Thoracic aorta (tissue), 2 donors: ENCODE measurements at places on chromosomes 7 and 10. TPM values are rescaled to one million over a fixed set of nuclear protein-coding genes. Genes with fewer than 3 reads are reported as not detected.
A peak's percentile ranks its signal among the peaks of the same experiment; 100 is the strongest.

DNA sequence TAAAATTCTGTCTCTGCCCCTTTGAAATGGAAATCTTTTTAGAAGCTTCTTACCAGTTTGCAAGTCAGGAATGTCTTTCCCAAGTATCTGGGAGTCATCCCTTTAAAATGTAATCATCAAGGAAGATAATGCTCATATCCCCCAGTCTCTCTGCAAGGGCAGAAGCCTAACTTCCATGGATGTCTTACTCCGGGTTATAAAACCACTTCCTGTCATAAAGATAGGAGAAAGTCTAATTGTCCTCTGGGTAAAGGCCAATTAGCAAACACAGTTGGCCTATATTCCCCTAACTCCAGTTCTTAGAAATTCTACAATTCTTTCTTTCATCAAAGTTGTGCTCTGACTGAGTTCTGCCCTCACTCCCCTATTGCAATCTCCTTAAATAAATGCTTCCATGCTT is 1631.5 kb upstream of the LRRTM3 start:
- H3K36me3 ChIP-seq, result no peaks in the 10 kb centered on the region
- no peak overlapping the region for H3K4me3 ChIP-seq
- H3K4me1 ChIP-seq, result no peaks in the 10 kb centered on the region
- H3K27me3 ChIP-seq, result no peaks in the 10 kb centered on the region
- H3K27ac ChIP-seq, result no peak overlapping the region

DNA sequence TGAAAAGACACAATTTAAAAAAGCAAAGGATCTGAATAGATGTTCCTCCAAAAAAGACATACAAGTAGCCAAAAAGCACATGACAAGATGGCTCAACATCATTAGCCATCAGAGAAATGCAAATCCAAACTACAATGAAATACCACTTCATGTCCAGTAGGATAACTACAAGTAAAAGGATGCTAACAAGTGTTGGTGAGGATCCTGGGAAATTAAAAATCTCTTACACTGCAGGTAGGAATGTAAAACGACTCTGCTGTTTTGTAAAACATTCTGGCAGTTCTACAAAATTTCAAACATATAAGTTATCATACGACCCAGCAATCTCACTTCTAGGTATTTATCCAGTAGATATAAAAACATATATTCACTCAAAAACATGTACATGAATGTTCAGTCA is 161.3 kb downstream of the SRPK2 start:
- H3K4me1 ChIP-seq, result peaks cover 5% of the 10 kb centered on the region
- no peaks in the 10 kb centered on the region for H3K36me3 ChIP-seq
- no peaks in the 10 kb centered on the region for H3K27me3 ChIP-seq
- H3K27ac ChIP-seq, result no peak overlapping the region
- no peak overlapping the region for H3K4me3 ChIP-seq

DNA sequence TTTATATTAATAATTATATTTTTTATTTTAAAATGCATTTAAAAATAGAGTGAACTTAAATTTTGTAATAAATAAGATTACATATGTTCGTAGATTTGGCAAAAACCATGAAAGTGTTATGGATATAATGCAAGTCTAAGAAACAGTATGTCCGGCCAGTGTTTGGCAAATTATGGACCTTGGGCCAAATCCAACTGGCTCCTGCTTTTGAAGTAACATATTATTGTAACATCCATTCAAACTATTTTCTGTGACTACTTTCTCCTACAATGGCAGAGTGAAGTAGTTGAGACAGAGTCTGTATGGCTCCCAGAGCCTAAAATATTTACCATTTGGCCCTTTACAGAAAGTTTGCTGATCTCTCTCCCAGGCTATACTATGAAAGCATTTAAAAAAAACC is 38.9 kb downstream of the TMEM229A start:
- no peaks in the 10 kb centered on the region for H3K36me3 ChIP-seq
- H3K4me3 ChIP-seq, result no peak overlapping the region
- DNase-seq, result no peak
- no peak overlapping the region for H3K27ac ChIP-seq

DNA sequence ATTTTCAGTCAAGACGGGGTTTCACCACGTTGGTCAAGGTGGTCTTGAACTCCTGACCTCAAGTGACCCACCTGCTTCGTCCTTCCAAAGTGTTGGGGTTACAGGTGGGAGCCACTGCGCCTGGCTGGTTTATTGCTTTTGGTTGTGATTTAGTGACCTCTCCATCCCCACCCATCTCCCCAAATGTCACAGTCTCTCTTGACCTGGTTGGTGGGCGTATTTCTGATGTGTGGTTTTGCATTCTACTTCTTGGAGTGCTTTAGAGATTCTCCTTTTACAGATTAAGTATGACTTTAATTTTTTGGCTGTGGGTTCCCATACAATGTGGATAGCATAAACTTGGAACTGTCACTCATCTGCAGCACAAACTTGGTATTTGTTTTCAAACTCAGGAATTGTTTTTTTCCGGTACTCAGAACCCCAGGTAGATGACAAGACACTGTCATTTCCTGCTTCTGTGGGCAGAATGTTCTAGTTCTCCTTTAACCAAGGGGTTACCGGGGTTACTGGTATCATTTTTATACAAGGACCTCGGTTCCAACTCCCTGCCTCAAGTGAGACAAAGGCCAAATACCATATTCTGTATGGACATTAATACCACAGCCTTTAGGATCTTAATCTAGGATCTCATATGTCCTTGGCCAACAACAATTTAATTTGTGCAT is 50.5 kb downstream of the MRC1 start:
- no peaks in the 10 kb centered on the region for H3K36me3 ChIP-seq
- H3K4me3 ChIP-seq, result no peak overlapping the region
- H3K4me1 ChIP-seq, result no peaks in the 10 kb centered on the region
- H3K27ac ChIP-seq, result no peak overlapping the region
- no peak for DNase-seq

DNA sequence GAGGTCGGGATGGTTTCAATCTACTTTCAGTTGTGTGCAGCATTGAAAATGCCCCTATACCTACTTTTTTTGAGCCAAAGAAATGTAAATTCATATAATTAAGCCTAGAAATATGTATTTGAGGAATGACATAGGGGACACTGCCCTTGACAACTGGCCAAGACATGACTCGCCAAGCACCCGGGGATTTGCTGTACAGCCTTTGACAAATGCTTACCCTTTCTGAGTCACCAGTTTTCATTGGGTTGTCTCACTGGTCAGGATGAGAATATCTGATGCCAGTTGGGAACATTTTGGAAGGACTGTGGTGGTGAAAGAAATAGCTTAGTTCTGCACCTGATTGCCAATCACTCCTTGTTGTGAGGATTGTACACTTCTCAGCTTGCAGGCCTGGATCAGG is 166.8 kb upstream of the HABP2 start:
- peak overlapping the region; percentile 65 for H3K27ac ChIP-seq
- H3K36me3 ChIP-seq, result no peaks in the 10 kb centered on the region
- peaks cover 46% of the 10 kb centered on the region for H3K4me1 ChIP-seq
- DNase-seq, result no peak

GRCh38 chr7:107953265-107953923 is 49.6 kb downstream of the LAMB1 start:
- H3K27me3 ChIP-seq, result no peaks in the 10 kb centered on the region
- H3K36me3 ChIP-seq, result peaks cover 11% of the 10 kb centered on the region
- peaks cover 29% of the 10 kb centered on the region for H3K4me1 ChIP-seq
- peak overlapping the region; percentile 23 for H3K27ac ChIP-seq

DNA sequence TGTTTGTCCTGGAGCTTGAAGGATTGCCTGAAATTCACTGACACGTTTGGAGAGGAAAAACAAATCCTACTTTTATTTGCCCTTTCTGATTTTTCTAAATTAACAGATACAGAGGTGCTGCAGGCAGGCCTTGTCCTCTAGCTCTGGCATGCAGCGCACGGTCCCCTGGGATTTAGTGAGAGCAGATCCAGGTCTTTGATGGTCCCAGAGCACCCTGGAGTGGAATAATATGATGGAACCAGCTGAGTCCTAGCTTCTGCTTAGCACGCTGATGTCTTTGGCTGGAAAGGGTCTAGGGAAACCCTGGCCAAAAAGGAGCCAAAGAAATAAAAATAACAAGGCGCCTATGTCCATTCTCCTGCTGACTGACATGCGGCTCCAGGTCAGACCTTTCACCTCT is 40.5 kb downstream of the C10orf120 start:
- no peaks in the 10 kb centered on the region for H3K4me1 ChIP-seq
- no peaks in the 10 kb centered on the region for H3K27me3 ChIP-seq
- no peaks in the 10 kb centered on the region for H3K36me3 ChIP-seq
- no peak overlapping the region for H3K4me3 ChIP-seq
- no peak for DNase-seq

DNA sequence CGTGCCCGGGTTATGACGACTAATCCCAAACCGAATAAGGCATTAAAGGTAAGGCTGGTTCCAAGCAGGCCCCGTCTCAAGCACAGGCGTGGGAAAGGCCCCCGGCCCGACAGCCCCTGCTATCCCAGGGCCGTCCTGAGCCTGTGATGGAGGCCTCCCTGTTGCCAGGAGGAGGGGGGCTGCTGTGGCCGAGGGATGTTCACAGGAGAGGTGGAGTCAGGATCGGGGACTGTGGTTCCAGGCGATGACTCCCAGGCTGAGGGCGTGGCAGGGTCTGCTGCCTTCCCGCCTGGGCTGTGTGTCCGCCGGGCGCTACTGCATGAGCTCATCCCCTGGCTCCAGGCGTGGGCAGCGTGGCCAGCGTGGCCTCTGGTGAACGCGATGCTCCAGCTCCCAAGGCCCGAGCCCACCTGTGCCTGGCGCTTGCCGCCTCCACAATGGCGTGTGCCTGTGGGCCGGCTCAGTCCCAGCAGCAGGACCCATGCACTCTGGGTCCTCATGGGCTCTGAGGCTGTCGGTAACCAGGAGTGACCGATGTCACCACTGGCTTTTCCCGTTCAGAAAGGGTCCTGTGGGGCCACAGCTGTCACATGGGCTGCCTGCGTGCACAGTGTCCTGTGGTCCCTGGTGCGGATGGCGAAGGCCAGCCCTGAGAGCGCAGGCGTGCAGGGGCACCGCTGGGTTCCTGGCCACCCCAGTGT is 8.8 kb downstream of the MAFK start:
- no peak for DNase-seq
- H3K27me3 ChIP-seq, result no peaks in the 10 kb centered on the region
- H3K27ac ChIP-seq, result peak overlapping the region; percentile 99
- H3K4me3 ChIP-seq, result peak overlapping the region; percentile 78

DNA sequence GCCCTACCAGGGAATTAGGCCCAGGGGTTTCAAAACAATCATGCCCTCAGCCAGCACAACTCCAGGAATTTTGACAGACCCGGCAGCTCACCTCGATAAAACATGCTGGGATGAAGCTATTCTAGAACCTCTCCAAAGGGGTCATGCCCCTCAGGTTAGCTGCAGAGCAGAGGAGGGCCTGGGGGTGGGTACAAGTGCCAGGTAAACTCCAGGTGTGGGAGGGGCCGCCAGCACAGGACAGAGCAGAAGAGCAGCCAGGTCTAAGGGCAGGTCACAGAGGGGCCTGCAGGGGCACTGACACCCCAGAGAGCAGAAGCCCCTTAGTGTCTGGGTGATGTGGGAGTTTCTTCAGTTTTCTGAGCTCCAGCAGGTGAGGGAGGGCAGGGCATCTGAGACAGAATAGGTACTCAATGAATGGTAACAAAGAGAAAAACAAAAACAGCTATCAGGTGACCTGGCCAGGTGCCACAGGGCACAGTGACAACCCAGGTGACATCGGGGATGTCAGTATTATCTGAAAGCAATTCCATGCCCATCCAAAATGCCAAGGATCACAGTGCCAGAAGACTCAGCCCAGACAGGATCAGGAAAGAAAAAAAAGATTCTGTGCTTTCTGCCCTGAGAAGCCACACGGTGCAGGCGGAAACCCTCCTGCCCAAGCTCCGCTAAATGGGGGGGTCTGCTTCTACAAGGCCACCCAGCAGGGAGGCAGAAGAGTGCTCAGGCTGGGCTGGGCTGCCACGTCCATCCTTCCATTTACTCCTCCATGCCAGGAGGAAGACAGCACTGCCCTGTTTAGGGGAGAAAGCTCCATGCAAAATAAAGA is 104.5 kb downstream of the TNS3 start:
- H3K27ac ChIP-seq, result no peak overlapping the region
- H3K4me1 ChIP-seq, result peaks cover 36% of the 10 kb centered on the region
- H3K27me3 ChIP-seq, result no peaks in the 10 kb centered on the region
- H3K36me3 ChIP-seq, result no peaks in the 10 kb centered on the region

DNA sequence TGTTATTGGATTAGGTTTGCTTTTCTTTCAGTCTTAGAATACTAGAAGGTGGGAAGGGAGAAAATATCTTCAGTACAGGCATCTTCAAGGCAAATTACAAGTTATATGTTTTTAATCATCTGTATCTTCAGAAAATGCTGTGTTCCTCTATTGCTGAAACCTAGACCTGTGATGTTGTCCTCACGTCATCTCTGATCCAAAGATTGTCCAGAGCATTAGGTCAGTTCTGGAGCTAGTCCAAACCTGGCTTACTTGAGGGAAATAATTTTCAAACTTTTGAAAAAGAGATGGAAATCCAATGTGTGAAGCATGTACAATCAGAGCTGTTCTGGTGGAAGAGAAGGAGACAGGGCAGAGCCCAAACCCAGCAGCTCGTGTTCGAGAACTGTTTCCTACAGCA is 217.3 kb downstream of the ZEB1 start:
- H3K36me3 ChIP-seq, result no peaks in the 10 kb centered on the region
- no peak for DNase-seq
- peaks cover 8% of the 10 kb centered on the region for H3K4me1 ChIP-seq
- no peak overlapping the region for H3K4me3 ChIP-seq

DNA sequence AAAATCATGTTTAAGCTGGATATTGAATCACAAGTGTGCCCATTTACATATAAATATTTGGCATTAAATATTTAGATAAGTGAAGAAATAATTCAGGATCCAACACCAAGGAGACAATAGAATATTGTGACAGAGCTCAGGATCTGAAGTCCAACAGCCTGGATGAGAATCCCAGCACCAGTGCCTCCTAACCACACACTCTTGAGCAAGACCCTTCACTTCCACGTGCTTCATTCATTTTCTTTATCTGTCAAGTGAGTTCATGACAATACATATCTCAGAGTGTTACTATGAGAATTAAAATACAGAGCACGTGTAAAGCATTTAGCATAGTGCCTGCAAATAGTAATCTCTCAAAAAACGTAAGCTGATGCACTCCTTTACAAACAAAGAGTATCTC is 78.4 kb upstream of the IKZF1 start:
- no peak for DNase-seq
- no peaks in the 10 kb centered on the region for H3K36me3 ChIP-seq
- H3K4me3 ChIP-seq, result no peak overlapping the region
- H3K27me3 ChIP-seq, result no peaks in the 10 kb centered on the region
- H3K27ac ChIP-seq, result no peak overlapping the region
- no peaks in the 10 kb centered on the region for H3K4me1 ChIP-seq

DNA sequence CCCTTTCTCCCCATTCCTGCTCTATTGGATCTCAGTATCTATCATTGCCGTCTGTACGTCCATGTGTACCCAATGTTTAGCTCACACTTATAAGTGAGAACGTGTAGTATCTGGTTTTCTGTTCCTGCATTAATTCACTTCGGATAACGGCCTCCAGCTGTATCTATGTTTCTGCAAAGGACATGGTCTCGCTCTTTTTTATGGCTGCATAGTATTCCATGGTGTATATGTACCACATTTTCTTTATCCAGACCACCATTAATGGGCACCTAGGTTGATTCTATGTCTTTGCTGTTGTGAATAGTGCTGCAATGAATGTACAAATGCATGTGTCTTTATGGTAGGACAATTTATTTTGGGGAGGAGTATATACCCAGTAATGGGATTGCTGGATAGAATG is 94.4 kb upstream of the MPP7 start:
- DNase-seq, result no peak
- no peak overlapping the region for H3K4me3 ChIP-seq
- H3K36me3 ChIP-seq, result no peaks in the 10 kb centered on the region
- no peaks in the 10 kb centered on the region for H3K27me3 ChIP-seq

MMD2 gene
- not detected for total RNA-seq

ITPRID1 gene
- total RNA-seq, result not detected

RAMP3 gene
- 76.5 TPM for total RNA-seq

SPDYE9 gene
- not detected for total RNA-seq

GIMAP1 gene
- 4.2 TPM for total RNA-seq

DDC gene
- total RNA-seq, result not detected
